NAMALWA (cell line): ENCODE measurements at places on chromosomes 1 and 21.

DNA sequence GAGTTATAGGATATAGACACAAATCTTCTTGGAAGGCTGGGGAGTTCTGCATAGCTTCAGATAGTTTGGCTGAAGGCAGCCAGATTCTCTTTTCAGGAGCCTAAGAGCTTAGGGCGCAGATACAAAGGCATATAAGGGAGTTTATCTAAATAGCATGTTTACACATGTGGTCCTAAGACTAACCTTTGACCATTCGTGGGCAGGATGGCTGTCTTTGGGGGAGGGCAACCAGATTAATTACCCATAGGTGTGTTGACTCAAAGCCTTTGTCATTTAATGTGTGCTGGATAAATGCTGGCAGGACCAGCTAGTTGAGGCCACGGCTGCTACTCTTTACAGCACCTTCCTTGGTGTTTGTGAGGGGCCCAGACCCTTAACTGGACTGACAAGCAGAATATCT lies 71.8 kb downstream of the IER5 start:
- no peak for DNase-seq

DNA sequence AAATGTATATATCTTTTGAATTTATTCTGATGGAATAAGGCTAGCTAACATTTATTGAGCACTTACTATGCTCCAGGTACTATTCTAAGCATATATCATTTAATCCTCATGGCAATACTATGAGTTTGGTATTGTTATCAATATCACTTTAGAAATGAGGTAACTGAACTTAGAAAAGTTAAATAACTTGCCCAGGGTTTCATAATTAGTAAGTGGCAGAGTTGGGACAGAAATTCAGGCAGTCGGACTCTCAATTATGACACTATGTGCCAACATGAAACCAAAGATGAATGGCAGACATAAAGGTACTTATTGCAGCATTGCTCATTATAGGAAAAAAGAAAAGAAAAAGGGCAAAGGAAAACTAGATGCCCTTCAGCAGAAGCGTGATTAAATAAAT lies 48.2 kb downstream of the RAB3GAP2 start:
- DNase-seq, result no peak

GRCh38 chr1:151062741-151063371 lies 2.7 kb downstream of the MLLT11 start:
- no peak for DNase-seq

DNA sequence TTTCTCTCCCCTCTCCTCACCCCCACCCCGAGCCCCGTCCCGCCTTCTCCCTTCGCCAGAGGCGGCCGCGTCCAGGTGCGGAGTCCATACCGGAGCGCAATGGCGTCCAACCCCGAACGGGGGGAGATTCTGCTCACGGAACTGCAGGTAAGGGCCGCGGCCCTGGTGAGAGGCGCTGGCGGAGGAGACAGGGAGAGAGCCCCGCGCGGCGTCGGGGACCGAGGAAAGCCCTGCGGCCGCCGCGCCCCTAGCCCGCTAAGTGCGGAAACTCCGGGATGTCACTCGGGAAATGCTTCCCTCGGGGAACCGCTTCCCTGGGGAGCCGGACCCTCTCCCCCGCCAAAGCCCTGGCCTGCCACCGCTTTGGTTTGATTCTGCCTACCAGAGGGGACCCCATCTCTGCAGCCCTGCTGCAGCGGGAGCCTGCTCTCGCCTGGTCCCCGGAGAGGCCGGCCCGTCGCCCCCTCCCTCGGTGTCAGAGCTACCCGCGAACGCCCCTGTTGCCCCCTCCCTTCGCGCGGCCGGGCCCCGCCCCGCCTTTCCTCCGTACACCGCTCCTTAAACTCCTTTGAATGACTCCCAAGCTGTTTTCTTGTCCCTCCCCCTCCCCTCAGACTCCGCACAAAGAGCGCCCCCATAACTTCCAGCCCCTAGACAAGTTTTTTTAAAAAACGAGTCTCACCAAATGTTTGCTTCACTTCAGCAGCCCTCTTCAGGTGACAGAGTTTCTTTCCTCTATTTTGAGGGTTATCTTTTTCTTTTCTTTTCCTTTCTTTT lies 597 bp downstream of the PKN2 start:
- DNase-seq, result peak; percentile 82

DNA sequence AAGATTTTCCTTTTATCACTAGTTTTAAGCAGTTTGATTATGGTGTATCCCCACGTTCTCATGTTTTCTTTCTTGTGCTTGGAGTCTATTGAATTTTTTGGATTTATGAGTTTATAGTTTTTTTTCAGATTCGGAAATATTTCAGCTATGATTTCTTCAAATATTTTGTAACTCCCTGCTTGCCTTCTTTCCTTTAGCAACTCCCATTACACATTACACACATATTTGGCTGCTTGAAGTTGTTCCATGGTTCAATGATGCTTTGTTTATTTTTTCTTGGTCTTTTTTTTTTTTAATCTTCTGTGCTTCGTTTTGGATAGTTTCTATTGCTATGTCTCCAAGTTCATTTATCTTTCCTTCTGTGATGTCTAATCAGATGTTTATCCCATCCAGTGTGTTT lies 48.5 kb upstream of the WARS2 start:
- no peak for DNase-seq

DNA sequence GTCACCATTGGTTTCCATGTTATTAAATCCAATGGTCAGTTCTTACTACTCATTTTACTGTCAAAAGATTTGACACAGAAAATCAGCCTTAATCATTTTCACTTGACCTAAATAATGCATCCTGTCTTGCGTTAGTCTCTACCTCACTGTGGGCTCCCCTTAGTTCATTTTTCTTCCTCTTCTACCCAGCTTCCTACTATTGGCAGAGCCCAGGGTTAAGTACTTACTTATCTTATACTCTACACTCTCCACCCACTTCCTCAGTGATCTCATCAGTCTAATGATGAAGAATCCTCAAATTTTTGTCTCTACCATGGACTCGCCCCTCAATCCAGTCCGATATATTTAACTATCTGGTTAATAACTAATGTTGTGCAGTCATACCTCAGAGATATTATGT lies 735.9 kb downstream of the KCNT2 start:
- DNase-seq, result no peak

DNA sequence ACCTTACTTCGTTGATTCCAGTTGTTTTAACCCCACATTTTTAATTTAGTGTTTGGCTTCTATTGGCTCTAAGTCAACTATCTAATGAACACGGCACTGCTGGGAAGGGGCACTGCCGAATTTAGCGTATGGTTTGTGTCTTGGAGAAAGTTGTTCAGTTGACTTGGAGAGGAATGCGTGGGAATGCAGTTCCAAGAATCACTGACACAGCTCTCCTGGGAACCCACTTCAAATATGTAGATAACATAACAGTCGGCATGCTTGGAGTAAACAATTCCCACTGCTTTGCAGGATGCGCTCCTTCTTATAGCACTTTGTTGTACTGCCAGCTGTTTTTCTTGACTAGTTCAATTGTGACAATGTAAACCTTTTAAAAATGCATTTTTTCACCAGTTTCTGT lies 104.3 kb downstream of the RYR2 start:
- no peak for DNase-seq
